ENCODE measurements at places on chromosomes 1 and 21. TPM values are rescaled to one million over a fixed set of nuclear protein-coding genes. Genes with fewer than 3 reads are reported as not detected.

DNA sequence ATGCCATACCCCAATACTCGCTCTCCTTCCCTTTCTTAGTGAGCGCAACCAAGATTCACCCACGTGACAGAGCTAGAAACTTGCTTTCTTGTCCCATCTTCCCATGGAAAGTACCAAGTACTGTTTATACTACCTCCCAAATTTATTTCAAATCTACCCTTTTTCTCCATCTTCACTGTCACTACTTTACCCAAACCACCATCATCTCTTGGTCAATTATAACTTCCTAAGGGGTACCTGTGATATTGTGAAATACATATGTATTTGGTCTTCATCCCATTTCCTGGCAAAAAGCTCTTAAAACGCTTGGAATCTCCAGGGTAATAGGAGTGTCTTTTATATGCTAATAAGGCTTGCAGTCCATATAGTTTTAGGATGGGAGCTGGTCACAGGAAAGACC is 8.2 kb downstream of the DRAM2 start:
- DNase-seq = no peak

DNA sequence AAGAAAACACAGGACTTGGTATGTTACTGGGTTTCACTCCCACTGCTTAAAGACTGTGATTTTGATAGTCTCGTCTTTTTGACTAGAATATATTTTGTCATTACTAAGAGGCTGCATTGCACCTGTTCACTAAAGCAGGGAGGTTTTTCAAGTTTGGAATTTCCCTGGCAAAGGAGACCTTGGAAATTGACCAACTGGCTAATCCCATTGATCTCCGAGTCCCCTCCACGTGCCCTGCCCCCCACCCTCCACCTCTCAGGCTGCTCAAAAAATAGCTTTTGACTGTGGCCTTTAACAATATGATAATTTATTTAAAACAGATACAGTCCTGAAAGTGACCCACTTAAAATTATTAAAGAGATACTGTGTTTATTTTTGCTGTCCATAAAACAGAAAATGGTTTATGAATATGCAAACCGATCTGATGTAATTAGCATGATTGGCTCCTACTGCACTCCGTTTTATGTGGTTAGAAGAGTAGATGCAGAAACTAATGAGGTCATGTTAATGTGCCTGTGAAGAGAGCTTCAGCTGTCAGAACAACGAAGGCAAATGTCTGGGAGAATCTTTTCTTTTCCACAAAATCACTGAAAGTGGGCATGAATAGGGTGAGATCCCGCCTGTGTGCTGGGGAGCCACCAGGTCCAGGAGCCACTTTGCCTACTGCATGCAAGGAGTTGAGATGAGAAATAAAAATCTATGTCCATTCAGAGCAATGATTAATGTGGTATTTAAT is 361.5 kb downstream of the RRAGC start:
- no peak for DNase-seq

DNA sequence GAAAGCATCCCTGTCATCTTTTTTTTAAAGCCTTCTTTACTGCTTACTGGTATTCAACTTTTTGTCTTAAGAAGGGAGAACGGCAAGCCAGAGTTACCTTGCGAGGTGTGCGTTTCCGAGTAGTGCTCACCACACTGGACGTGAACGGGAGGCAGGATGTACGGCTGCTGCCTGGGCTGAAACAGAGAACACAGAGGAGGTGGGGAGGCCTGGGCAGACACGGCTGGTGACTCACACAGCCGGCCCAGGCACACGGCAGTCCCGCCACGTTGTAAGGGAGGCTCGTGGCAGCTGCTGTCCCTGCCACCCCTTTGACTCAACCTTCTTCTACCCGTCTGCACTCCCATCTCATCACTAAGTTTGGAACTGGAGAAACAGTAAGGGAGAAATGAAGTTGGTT is 105.8 kb downstream of the SMYD2 start:
- peak; percentile 89 for DNase-seq

MTARC2 gene
- 1.1 TPM for total RNA-seq

GRCh38 chr1:228751360-228752098 is 16.2 kb downstream of the RHOU start:
- DNase-seq = no peak

DNA sequence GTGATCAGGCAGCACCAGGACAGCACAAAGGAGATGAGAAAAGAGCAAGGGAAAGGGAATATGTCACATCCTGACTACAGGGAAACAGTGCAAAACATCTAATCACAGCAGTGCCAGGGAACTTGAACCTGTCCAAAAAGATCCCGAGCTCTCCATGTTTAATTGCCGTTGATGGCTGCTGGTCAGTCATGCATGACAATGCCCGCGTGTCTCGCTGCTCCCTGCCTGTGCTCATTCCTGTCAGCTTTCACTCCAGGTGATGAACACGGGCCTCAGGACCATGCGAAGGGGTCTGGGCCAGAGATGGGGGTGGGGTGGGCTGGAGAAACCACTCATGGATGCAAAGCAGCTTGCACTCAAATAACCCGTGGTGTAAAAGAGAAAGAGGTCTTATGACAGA is 287.0 kb downstream of the GPATCH2 start:
- no peak for DNase-seq

GRCh38 chr1:236156512-236157208 is 14.3 kb downstream of the GPR137B start:
- no peak for DNase-seq

- no peak for DNase-seq
These were observed 516.9 kb downstream of the AMY1C start for GRCh38 chr1:104266612-104267011.

DNA sequence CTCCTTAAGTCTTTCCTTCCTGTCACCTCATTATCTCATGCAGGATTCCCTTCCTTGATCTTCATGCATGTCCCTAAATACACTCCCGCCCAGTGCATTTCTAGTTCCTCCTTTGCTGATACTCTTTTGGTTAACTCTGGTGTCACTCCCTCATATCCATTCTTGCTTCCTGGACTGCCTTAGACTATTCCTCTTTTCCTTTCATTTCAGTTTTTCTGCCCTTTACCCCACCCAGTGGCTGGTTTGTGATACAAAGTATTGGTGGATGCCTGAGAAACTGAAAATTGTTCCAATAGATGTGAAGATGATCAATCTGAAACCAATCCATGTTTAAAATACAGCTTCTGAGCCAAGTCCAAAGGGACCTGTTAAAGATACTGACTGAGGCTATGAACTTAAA is 553.8 kb upstream of the CAMK1G start:
- DNase-seq = peak; percentile 44

SLFNL1 gene
- total RNA-seq = 0.15 TPM

SHISA4 gene
- total RNA-seq = 63.9 TPM

DNA sequence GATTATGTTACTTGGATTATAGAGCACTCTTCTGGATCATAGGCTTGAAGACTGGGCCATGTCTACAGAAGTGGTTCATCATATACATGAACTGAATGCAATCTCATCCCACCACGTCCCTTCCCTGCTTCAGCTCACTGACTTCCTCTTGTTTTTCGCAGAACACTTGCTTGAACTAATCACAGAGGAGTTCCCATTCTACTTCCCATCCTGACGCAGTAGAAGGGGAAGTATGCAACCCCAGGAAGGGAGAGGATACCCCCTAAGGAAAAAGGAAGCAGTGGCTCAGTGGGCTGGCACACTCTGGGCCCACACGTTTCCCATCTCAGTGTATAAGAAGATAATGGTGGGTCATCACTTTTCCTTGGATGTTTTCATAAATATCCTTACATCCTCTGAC is 36.2 kb downstream of the CASQ2 start:
- DNase-seq = no peak

DNA sequence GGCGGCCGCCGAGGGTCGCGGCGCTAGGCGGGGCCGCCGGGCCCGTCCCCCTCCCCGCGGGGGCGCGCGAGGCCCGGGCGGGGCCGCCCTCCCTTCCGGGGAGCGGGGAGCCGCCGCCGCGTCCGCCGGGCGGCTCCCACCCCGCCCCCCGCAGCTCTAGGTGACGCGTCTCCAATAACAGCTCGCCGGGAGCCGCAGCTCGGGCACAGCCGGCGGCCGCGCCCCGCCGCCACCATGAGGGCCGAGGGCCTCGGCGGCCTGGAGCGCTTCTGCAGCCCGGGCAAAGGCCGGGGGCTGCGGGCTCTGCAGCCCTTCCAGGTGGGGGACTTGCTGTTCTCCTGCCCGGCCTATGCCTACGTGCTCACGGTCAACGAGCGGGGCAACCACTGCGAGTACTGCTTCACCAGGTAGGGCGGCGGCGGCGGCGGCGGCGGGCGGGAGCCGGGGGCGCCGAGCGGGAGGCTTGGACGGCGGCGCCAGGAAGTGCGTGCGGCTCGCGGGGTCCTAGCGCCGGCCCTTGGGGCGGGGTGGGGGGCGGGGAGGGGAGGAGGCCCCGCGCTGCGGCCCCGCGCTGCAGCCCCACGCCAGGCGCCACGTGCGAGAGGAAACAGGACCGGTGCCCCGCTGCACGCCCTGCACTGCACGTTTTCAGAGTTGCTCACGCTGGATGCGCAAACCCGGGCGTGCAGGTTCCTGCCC is at the start of gene SMYD2:
Gene SMYD2 (plus strand): TSS at position 139 of the 699 bp plus-strand sequence. CDS start 96 bp downstream, at position 235.
- peak; percentile 72 for DNase-seq

GRCh38 chr21:31752967-31753366 is 21.0 kb upstream of the SCAF4 start:
- DNase-seq = no peak

GRIK3 gene
- not detected for total RNA-seq

SPRR2A gene
- not detected for total RNA-seq

DNA sequence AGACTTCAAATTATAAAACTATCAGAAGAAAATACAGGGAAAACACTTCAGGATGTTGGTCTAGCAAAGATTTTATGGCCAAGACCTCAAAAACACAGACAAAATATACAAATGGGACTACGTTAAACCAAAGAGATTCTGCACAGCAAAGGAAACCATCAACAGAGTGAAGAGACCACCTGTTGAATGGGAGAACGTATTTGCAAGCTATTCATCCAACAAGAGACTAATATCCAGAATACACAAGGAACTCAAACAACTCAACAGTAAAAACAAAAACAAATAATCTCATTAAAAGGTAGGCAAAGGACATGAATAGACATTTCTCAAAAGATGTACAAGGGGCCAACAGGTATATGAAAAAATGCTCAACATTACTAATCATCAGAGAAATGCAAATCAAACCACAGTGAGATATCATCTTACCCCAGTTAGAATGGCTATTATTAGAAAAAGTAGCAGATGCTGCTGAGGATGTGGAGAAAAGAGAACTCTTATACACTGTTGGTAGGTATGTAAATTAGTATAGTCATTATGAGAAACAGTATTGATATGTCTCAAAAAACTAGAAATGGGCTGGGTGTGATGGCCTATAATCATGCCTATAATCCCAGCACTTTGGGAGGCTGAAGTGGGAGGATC is 112.6 kb downstream of the LRIG2 start:
- DNase-seq = no peak

DNA sequence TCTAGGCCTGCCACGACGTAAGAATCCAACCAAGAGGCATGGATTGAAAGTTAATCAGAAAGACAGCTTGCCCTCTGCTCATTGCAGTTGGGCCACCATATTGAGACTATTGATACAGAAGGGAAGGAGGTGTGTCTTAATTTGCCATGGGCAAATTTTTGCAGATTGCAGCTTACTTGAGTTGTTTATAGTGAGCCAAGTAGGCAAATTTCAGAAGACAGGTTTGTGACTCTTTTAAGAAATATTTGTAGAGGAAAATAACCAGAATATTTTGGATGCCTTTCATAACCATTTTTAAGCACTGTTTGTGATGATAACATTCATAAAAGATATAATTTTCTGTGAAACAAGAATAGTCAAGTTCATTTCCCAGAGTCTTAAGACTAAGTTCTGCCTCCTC is 74.1 kb downstream of the PRDM2 start:
- DNase-seq = no peak

GRCh38 chr21:35386491-35387079 is 337.5 kb upstream of the RUNX1 start:
- peak; percentile 25 for DNase-seq

- DNase-seq = no peak
These were observed 19.1 kb upstream of the KLHDC7A start for GRCh38 chr1:18461656-18462055.

MX2 gene
- total RNA-seq = 346 TPM

DNA sequence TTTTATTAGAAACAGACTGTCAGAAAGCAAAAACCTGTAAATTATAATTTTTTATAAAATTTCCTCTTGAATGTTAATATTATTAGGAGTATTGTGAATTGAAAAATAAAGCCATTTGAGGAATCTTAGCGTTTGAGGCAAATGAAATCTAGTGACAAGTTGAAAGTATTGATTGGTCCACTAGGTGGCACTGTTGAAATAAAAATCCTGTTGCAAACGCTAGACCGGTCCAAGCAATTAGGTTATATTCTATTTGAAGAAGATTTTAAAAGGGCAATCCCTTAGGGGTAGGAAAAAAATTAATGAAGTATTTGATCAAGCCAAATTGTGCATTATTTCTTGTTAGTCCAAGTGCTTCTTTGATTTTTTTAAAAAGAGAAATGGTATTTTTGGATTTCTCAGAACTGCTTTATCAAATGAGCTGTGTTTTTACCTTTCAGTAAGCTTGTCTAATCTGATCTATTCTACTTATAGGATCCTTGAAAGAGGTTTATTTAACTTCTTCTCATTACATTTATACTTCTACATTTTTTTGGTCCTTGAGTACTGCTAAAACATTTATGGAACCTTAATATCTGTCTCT is 57.7 kb downstream of the ATG4C start:
- peak; percentile 60 for DNase-seq

DNA sequence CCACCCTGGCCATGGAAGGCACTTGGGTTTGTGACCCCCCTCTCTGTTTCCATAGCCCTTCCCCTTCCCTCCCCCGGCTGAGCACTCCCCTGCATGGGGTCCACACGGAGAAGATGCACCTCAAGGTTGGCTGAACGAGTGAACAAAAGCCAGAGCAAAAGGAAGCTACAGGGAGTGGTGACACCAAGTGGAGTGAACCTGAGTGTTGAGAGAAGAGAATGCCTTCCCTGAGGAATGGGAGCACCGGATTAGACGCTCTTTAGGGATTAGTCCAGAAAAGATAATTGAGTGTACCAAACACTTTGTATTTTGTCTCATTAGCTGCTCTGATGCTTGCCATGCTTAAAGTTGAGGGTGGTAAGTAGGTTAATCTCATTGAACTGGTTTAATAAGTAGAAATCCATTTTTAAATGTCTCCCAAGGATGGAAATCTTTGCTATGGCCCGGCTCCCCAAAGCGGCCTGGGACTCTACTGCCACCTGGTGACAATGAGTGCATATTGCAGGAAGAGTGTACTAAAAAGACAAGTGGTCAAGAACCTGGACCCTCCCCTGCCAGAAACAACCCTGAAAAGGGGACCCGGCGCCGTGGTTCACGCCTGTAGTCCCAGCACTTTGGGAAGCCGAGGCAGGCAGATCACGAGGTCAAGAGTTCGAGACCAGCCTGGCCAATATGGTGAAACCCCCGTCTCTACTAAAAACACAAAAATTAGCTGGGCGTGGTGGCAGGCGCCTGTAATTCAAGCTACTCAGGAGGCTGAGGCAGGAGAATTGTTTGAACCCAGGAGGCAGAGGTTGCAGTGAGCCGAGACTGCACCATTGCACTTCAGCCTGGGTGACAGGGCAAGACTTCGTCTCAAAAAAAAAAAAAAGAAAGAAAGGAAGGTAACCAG is 150.6 kb upstream of the ZC3H12A start:
- DNase-seq = no peak

ECM1 gene
- 50.2 TPM for total RNA-seq

FLG2 gene
- not detected for total RNA-seq

DNA sequence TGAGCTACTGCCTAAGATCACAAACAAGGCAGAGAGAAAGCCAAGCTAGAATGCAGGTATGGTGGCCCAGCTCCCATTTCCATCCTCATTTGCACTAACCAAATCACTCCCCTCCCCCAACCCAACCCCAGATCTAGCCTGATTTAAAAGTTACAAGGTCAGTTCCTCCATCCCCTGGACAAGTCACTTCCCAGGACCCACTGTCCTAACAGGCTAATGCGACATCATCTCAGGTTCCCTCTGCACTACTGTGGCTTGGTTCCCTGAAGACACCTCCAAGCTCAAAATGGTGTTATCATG is 2.4 kb downstream of the F11R start:
- DNase-seq = no peak

Measured in M059J (cell line).